Stimulated activated CD4-positive, alpha-beta T cell treated with anti-CD3 and anti-CD28 coated beads, Interleukin-1b, Interleukin-23, amount 100 ng/mL, for 24 hours (primary cell): ENCODE measurements at places on chromosomes 6 and 20.
A peak's percentile ranks its signal among the peaks of the same experiment; 100 is the strongest.

DNA sequence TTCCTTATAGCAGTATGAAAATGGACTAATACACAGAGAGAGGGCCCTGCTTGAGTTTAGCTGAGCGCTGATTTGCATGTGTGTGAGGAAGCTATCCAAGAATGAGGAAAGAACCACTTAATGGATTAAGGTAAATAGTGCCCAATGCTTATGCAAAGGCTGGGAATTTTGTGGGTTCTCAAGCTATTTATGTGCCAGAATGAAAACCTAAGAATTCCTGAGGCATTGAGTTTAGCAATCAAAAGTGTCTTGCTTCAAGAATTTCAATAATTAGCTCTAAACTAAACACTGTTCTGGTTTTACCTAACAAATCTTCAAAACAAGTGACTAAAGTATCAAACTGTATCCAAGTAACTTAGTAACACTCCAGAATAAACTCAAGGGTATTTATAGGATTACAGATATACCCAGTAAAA is 7.0 kb upstream of the OR14J1 start:
- DNase-seq, result no peak

GRCh38 chr6:83218646-83219045 is 25.5 kb downstream of the RWDD2A start:
- DNase-seq, result no peak

DNA sequence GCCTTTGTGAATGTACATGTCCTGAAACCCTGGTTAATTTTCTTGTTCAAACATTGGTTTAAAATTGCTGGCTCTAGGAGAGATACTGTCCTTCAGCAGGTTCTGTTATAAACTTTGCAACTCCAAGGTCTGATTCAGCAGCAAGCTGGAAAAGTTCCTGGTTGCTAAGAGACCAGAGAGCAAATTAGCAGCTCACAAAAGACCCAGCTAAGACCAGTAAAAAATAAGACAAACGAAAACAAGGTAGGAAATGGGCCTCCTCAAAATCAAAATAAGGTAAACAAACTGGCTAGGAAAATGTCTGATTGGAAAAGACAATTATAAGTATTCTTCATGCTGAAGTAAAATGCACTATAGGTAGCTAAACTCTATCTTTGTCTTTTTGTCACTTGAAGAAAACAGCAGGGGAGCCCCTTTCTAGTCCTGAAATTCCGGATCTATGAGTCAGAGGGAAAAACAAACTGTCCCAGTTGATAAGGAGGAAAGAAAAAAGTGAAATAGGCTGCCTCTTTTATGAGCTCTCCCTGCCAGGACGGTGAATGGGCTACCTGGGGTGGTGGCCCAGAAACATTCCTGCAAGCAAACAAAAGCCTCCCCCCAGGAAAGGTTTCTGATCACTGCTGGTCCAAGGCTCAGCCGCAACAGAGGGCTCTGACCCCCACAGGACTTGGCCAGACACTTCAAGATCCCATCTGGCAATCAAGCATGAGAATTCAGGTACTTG is 41.6 kb downstream of the UNC5CL start:
- DNase-seq, result no peak

DNA sequence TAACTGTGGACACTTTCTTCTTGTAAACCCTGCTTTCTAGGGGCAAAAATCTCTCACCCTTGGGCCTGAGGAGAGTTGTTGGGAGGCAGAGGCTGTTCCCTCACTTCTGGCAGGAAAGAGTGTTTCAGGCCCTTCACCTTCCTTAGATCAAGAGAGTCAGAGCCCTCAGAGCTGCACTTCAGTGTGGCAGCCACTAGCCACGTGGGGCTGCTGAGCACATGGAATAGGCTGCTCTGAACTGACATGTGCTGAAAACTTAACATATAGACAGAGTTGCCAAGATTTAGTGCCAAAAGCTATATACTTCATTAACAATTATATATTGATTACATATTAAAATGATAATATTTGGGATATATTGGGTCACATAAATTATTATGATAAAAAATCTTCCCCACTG is 4.4 kb upstream of the LMBRD1 start:
- DNase-seq, result no peak

DNA sequence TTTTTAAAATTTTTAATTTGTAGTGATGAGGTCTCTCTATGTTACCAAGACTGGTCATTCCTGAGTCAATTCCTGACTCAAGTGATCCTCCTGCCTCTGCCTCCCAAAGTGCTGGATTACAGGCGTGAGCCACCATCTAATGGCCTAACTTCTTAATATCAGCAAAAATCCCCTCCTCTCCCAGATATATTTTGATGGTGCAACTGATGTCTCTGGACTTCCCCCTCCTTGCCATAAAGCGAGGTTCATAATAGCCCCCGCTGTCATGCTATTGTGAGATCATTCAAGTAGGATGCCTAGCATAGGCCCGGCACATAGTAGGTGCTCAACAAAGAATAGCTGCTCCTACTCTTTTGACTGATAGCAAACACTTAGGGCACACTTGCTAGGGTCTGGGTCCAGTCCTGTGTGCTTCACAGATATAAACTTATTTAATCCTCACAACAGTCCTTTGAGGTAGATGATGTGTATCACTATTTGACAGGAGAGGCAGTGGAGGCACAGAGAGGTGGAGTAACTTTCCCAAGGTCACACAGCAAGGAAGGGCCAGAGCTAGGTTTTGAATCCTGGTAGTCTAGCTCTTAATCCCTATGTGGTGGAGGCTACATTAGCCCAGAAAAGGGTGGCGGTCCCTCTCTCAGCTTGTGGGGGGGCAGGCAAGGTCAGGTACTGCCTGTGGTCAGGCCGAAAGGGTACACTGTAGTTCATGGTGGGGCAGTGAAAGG is 14.6 kb downstream of the SRC start:
- DNase-seq, result no peak

GRCh38 chr6:166540631-166541331 is 45.7 kb downstream of the RAMACL start:
- DNase-seq, result peak; percentile 28

- DNase-seq, result no peak
Observed at GRCh38 chr20:34871966-34872621, 562 bp downstream of the GGT7 start.

DNA sequence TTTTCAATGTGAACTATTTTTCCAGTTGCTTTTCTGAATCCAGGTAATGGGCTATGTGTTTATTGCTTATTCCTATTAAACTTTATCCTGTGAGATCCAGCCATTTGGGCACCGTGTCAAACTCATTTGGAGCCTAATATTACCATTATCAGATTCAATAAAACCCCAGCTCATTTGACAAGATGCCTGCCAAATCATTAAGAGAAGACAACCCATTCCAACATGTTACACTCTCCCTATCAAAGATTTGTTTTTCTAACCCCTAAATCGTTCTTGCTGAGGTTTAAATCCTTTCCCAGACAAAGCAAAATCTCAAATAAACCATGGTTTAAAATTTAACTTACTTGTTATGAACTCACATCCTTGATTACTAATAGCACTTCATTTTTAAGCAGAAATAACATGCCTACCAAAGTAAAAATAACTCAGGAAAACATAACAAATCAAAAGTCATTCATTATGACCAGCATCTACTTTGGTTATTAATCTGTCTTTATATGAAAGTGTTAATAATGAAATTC is 130.0 kb upstream of the TCF21 start:
- DNase-seq, result no peak

DNA sequence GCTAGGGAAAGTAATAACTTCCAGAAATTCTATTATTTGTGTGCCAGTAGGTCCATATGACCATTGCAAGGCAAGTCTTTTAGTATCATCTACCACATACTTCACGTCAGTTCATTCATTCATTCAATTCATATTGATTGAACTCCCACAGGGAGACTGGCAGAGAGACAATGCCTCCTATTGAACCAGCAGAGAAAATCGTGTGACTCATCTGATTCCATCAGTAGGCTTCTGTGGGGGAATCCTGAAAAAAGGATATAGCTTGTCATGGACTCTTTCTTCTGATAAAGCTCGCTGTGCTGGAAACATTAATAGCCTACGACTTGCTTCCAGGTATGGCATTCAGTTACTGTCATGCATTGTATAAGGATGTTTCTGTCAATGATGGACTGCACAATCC is 45.3 kb upstream of the CNR1 start:
- DNase-seq, result no peak

- DNase-seq, result no peak
Observed at GRCh38 chr6:6749702-6750491, 161.4 kb downstream of the LY86 start.

DNA sequence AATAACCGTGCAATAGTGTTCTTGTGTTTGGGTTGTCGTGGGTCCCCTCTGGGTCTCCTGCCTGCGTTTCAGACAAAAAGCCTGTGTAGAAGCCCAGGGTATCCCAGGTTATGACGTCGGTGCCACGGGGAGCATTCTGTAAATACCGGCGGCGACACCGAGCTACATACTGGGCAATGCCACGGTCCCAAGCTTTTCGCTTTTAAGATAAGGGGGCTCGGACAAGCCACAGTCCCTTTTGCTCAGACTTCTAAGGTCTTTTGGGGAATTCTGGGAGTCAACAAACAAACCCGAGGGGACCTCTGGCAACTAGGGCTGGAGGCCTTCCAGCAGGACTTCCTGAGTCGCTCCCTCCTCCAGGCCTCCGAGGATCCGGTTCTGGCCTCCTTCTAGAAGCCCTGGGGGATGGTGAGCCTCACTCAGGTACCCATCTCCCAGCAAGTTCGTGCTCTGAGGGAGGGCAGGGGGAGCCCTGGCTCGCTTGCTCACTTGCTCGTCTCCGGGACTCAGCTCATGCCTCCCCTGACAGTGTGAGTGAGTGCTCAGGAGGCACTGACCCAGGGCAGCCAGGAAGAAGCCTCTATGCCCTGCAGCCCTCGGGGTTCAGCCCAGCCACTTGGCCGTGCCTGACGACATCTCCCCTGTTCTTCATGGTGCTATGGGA is 62.4 kb upstream of the MRPS10 start:
- no peak for DNase-seq

- no peak for DNase-seq
Observed at GRCh38 chr6:111534231-111534751, 51.3 kb upstream of the REV3L start.

- no peak for DNase-seq
Observed at GRCh38 chr20:37955511-37955910, 52.6 kb downstream of the VSTM2L start.

DNA sequence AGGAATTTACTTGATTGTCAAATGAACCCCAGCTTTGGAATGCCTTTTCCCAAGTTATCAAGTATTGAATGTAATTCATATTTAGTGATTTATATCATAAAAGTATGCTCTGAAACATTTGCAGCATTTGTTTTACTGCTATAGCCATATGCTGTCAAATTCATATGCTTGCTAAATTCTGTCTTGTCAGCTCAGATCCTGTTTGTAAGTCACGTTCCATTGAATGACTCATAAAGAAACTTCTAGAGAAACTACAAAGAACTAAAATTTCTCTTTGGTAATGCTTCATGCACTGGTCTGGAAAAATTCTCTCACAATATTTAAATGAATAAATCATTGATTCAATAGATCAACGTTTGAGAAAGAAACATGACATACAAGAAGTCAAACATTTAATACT is 445.9 kb downstream of the PHF3 start:
- DNase-seq, result no peak

DNA sequence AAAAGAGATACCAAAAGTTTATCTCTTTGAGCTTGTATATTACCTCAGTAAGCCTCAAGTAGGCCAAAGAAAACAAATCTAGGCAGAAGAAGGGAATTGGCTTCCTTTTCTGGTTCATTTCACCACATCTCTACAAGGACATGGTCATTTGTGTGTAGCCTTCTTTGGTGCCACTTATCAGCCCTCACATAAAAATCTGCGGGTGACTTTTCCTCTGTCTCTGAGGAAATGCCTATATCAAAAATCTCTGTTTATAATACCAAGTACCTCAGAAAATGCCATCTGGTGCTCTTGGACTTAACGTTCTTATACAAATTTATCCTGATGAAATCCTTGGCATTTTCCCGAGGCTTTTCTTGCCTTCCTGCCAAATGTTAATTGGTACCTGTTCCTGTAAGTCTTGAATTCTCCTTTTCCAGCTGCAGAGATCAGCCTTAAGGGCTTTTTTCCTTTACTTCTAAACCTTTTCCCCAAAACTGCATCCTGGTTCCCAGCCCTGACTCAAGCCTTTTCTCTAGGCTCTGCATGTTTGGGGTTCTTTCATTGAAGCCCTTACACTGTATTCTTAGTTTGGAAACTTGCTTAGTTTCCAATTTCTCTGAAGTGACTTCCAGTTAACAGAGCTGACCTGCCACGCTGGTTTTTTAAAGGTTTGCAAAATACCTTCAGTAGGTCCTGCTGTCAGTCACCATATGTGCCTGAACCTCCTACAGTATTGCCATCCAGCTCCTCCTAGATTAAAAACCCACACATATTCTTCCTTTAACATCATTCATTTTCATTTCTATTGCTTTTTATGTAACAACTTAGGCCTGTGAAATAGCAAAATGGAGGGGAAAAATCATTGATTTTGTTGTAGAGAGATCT is 191.2 kb upstream of the PREP start:
- DNase-seq, result no peak

DNA sequence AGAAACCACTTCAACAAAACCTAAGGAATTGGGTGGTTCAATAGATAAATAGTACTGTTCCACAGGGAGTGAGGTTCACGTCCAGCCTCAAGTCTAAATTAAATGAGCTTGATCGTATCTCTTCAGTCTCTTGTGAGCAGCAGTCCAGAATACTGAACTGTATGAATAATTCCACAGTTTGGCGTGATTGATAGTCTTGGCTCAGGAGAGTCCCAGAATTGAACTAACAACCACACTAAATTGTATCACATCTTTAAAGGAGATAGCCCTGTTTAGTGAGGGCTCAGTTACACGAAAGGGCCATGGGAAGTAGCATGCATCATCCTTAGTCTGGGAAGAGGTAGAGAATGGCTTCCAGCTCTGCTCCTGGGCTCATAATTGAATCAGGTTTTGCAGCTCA is 224.6 kb downstream of the PACRG start:
- DNase-seq, result no peak
